ENCODE measurements at places on chromosomes 3 and 15.

- no peak for DNase-seq
These were observed 84.4 kb downstream of the THSD4 start for GRCh38 chr15:71199384-71200351.

DNA sequence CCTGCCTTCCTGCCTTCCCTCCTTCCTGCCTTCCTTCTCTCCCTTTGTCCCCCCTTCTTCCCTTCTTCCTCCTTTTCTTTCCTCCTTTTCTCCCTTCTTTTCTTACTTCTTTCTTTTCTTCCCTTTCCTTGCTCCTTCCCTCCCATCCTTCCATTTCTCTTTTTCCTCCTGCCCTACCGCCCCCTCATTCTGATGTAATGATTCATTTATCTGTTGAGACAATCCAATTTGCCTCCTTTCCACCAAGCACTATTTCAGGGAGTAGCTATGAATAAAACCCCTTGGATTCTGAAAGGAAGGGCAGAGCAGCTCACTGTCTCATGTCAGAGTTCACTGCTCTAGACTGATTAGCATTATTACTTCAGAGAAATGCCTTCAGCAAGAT is 462.6 kb downstream of the PDCD6IP start:
- DNase-seq, result no peak

DNA sequence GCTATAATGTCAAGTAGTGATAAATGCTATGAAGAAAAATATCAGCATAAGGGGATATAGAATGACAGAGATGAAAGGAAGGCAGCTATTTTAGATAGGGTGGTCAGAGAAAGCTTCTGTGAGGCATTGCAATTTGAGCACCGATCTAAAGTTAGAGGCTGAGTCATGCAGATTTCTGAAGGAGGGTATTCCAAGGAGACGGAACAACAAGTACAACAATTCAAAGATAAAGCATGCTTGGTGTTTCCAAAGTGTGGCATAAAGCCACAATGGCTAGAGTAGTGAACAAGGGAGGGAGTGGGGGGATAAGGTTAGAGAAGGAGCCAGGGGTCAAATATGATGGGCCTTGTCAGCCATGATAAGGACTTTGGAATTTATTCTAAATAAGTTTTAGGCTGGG is 71.9 kb downstream of the PFN2 start:
- DNase-seq, result no peak

- no peak for DNase-seq
These were observed 210.1 kb downstream of the CHST2 start for GRCh38 chr3:143329567-143330211.

DNA sequence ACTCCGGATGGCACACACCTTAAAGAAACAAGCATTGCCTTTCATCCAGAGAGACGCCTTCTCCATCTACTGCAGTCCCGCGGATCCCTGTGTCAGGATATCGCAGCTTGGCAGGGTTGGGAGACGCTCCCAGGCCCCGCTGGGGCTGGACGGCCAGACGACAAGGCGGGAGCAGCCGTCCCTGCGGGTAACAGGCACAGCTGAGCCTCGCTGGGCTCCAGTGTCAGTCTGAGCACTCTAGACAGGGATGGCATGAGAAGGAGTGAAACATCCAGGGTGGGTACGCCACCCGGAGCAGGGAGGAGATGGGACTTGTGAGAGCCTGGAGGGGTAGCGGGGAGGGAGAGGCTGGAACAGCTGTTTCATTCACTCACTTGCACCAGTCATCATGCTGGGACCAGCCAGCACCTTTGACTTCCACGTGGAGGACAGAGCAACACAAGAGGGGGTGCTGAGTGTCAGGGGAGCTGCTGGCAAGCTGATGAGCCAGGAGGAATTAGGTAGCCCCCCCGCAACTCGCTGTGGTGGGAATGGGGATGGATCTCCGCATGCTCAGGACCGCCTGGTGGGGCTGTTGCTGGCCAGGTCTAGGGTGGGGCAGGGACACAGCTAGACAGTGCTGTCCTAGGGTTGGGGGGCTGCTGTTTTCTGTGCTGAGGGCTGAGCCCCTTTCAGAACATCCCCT is 31.6 kb upstream of the SNRPA1 start:
- DNase-seq, result no peak

- DNase-seq, result no peak
These were observed 52.0 kb upstream of the RAP2B start for GRCh38 chr3:153110041-153110440.

DNA sequence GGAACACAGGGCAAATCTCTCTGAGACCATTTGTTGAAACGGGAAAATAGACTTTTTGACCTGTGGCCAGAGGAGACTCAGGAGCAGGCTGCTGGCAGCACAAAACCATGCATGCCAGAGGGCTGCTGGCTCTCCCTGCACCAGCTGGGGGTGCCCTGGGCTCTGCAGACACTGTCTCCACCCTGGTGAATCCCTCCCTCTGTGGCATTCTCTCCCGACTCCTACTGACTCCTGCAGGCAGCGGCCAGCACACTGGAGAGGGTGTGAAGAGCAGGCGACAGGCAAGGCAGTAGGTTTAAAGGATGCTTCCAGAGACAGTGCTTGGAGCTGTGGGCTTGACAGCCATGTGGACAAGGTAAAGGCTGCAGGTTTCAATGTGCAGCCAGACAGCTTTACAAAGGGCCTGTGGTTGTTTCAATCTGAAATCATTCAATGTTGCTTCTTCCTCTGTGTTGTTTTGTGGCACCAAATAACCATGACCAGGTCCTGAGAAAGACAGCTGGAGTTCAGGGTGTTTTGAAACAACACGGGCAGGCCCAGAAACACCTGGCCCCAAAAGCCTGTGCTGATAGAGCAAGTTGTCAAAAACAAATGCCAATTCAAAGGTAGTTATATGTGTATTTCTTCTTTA is 431.0 kb upstream of the ATP10A start:
- DNase-seq, result no peak

Measured in mammary epithelial cell (primary cell).